ENCODE measurements at places on chromosomes 1 and 21. TPM values are rescaled to one million over a fixed set of nuclear protein-coding genes. Genes with fewer than 3 reads are reported as not detected.

The SLC44A3 gene
- 89.4 TPM for polyA plus RNA-seq

The CR2 gene
- 1.1 TPM for polyA plus RNA-seq

- DNase-seq, result no peak
These were observed 4.8 kb upstream of the CRYBG2 start for GRCh38 chr1:26358411-26359384.

DNA sequence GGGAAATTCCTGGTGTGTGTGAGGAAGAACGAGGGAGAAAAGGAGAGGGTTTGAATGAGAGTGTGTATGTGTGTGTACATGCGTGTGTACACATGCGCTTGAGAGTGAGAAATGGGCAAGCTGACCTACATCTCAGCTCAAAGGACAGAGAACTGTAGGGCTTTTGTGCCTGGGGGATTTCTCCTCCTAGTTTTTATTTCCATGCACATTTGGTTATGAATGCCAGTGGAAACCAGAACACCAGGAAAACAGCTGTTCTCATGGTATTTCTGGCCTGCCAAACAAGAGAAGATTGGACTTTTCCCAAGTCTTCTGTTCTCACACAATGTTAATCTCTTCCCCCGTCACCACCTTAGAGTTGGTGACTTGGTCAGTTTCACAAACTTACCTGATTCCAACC, 45.2 kb downstream of the SLC44A3 start:
- no peak for DNase-seq

GRCh38 chr1:207331354-207332313, 10.2 kb downstream of the CD55 start:
- DNase-seq, result no peak

DNA sequence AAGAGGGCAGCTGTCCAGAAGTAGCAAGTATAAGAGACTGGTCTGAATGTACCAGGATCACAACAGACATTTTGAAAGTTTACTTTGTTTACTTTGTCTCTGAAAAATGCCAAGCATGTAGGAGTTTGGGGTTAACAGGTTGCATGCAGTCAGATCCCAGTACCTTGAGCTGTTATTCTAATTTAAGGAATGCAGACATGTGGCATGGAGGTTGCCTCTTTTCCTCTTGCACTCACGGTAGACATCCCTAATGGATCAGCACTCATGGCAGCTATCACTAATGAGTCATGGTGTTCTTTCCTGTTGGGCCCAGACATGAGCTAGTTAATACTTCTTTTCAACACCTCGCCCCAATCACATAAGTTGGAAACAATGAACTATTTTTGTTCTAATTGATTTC, 67.3 kb downstream of the GADD45A start:
- DNase-seq, result no peak

DNA sequence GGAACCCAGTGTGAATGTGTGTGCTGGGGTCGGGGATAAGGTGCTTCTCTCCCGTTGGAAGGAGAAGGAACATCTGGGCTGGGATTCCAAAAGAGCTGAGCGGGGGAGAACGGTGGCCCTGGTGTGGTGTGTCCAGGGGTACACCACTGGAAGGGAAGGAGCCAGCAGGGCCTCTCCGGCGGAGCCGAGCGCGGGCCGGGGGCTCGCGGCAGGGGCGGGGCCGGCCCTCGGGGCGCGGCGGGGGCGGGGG, 231 bp upstream of the RPS6KA1 start:
- DNase-seq, result no peak

GRCh38 chr1:228933753-228934152, 198.5 kb downstream of the RHOU start:
- no peak for DNase-seq

GRCh38 chr1:159882527-159882862, 17.5 kb downstream of the CFAP45 start:
- no peak for DNase-seq

DNA sequence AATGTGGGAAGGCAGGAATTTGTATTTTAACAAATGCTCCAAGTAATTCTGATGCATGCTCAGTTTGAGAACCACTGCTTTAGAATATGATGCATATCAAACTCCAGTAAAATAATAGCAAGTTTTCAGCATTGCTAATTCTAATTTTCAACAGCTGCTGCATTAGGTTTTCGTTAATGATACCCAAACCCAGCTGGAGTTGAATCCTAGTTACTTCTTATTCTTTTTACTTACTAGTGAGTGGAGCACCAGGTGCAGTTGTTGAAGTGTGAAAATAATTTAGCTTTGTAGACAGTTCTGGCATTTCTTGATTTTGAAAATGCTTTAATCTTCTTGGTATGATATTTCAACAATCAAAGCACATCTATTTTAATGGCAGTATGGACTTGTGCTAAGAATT, 138.5 kb downstream of the HS2ST1 start:
- DNase-seq, result no peak

GRCh38 chr1:236522937-236523703, 662 bp upstream of the LGALS8 start:
- no peak for DNase-seq

GRCh38 chr1:227856147-227856858, 40.8 kb downstream of the PRSS38 start:
- DNase-seq, result no peak

- DNase-seq, result peak; percentile 69
These were observed 20.6 kb downstream of the TCEA3 start for GRCh38 chr1:23403735-23404486.

Data from left kidney (tissue), 8 donors.